HepG2 (cell line): ENCODE measurements at places on chromosomes 1 and 21.

DNA sequence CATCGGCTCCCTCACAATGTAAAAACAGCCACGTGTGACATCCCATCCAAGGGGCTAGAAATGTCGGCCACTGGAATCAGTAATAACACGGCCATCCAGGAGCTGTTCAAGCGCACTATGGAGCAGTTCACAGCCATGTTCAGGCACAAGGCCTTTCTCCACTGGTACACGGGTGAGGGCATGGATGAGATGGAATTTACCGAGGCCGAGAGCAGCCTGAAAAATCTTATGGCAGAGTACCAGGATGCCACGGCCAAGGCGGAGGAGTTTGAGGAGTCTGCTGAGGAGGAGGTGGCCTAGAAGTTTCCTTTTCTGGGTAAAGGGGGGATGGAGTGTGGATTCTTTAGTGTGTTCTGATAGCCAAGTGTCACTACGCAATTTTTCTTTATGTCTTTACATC is 61.1 kb upstream of the MAP1LC3C start:
- no peak for DNase-seq

- DNase-seq = peak; percentile 62
These were observed 2.9 kb downstream of the DIPK1A start for GRCh38 chr1:92958203-92958970.

DNA sequence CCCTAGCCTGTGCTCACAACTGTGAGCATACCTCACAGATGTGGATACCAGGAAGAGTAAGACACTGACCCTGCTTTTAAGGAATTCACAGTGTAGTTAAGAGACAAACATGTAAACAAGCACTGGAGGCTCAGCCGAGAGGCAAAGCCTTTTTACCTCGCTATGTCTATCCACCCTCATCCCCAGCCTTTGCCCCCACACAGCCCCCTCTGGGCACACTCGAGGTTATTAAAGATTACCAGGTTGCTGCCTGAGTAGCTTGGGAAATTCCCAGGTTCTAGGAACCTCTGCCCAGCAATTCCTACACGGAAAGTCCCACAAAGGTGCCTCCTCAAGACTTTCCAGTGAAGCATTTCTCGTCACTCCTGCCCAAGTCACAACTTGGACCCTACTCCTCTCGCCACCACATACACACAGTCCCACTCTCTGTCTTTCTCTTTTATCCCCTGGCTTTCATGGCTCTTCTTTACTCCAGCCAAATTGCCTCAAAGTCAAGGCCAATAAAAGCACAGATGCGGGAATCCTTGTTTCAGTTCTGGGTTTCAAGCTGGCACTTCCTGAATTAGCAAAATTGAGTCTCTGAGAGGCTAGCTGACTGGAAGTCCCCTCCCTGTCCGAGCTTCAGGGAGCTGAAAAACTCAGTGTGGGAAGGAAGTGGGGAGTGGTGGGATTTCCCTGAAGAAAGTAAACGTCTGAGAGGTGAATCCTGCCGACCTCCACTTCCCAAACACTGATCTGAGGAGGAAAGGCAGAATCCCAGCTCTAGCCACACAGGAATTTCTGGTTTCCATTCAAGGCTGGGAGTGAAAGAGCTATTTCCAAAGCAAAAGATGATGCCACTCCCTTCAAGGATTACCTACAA is 7.6 kb downstream of the DENND2D start:
- DNase-seq = no peak

DNA sequence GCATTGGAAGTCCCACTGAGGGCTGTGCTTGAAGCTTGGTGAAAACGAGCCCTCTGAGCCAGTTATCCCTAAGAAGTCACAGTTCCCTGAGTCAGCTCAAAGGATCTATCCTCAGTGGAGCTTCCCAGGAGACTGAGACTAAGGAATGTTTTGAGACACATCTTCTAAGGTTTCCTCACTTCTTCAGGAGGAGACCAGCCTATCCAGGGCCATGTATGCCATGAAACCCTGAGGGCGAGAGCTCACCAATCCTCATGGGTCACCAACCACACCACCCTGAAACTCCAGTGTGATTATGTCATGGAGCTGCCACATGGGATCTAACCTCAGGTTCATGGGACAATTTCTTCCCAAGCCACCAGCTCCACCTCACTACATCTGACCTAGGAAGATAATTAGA is 7.6 kb upstream of the TIE1 start:
- DNase-seq = no peak

DNA sequence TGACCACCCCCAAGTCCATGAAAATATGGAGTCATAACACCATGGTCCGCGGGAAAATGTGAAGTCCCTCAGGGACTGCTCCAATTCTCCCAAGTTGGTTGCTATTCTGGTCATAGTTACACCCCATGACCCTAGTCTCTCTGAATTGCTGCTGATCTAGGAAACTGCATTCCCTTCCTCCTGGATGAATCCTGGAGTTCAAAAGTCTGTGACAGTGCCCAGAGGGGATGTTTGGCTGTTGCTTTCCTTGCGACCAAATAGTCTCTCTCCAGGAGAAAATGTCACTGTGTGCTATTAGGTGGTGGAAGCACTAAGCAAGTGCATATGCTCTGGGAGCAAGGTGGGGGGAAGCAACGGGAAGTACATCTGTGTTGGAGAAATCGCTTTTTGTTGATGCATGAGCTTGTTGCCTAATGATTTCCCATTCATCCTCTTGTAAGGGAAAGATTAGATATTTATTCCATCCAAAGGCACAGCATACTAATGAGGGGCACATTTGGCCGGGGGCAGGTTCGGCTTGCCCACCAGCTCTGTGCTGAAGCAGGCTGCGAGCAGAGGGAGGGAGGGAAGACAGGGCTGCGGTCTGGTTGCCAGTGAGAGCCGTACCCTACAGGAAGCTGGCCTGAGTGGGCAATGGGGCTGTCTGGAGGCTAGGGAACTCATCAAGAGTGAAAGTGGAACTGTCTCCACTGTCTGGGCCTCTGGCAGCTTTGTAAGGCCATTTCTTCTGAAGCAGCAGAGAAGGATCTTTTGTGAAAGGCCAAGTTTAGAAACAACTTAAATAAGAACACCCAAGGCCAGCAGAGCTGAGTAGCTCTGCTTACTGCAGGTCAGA is 27.2 kb downstream of the SYT6 start:
- DNase-seq = no peak

GRCh38 chr1:187763976-187764375 is 935.2 kb downstream of the PLA2G4A start:
- no peak for DNase-seq

- no peak for DNase-seq
These were observed 20.0 kb downstream of the MEF2D start for GRCh38 chr1:156480411-156481192.

DNA sequence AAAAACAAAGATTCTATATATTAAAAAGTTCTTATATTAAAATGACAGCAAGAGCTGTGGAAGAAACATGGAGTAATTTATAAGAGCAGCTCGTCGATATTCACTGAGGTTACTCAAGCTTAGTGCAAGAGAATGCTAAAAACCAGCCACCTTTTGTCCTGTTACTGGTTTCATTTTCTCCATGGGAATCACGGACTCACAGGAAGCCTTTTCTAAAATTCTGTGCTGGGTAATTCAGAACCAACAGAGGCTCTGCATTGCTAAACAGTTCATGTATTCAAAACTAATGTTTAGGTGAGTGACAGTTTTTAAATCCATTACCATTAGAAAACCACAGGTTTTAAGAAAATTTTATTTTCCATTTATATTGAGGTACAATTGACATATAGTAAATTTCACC is 147.8 kb upstream of the MAP1LC3C start:
- DNase-seq = no peak

GRCh38 chr1:10867138-10867721 is 70.8 kb upstream of the CASZ1 start:
- no peak for DNase-seq

DNA sequence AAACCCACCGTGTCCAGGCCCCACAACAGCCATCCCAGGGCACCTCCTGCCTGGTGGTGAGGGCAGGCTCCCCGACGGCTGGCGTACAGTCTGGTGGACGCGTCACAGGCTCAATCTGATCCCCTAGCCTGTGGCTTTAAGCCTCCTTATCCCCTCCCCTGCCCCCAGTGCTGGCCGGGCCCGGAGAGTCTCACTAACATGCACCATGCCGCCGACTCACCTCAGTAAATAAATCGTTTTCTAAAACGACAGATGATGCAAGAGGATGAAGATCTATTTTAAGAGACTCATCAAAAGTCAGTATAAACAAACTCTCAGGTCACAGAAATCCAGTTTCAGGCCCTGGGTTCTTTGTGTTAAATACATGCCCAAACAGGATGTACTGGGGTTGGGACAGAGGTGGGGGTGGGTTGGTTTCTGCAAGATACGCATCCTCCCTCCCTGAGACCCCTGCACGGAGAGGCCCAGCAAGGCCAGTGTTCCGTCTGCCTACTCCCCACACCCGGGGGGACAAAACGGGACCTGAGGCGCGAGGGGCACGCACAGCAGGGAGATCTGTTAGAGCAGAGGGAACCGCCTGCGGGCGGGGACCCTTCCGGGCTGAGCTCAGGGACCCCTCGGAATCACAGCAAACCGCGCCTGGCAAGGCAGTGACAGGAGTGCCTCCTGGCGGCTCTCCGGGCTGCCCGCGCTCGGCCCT is 3.1 kb downstream of the PANK4 start:
- no peak for DNase-seq

GRCh38 chr21:45466330-45467220 is 61.6 kb downstream of the COL18A1 start:
- DNase-seq = no peak

- DNase-seq = no peak
These were observed 12.7 kb downstream of the TNNT2 start for GRCh38 chr1:201364808-201365105.
